ENCODE measurements at places on chromosomes 3 and 15.

DNA sequence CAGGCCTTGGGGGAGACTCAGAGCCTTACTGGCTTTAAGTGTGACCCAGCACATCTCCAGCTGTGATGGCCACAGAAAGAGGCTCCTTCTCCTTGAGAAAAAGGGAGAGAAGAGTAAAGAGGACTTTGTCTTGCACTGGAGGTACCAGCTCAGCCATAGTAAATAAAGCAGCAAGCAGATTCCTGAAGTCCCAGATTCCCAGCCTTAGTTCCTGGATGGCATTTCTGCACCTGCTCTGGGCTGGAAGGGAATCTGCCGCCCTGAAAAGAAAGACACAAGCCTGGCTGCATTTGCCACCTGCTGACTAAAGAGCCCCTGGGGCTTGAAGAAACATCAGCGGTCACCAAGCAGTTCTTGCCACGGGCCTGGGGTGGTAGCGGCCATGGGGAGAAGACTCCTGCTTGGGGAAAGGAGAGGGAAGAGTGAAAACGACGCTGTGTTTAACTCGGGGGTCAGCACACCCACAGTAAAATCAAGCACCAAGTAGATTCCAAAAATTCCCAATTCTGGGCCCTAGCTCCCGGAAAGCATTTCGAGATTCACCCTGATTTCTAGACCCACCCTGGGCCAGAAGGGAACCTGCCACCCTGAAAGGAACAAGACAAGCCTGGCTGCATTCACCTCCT, 24.2 kb upstream of the TNK2 start:
- no peak for DNase-seq

- DNase-seq, result no peak
Observed at GRCh38 chr3:89264037-89264560, 156.7 kb downstream of the EPHA3 start.

GRCh38 chr3:119019767-119020518, 14.7 kb downstream of the IGSF11 start:
- DNase-seq, result no peak

DNA sequence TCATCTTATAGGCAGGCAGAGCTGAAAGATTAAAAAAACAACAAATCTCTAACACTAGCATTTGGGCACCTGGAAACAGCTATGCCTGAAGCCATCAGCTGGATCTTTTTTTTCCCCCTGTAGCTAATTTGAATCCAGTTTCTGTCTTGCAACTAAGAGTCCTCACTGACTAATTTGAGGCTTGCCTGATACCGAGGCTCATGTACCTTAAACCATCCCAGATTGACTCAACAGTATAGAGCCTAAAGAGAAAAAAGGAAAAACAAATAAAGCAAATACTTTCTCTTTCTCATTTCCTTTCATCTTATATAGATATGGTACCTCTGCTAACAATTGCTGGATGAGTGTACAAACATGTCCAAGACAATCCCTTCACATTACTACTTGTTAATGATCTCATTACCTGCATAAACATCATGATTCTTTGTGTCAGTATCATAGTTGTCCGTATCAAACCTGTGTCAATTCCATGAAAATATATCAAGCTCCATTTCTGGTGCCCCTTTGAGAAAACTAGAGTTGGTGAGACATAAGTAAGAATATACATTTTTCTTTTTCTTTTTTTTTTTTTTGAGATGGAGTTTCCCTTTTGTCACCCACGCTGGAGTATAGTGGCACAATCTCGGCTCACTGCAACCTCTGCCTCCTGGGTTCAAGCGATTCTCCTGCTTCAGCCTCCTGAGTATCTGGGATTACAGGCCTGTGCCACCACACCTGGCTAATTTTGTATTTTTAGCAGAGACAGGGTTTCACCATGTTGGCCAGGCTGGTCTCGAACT, 43.1 kb downstream of the BHLHE40 start:
- DNase-seq, result no peak

GRCh38 chr3:102510663-102511062, 75.8 kb downstream of the ZPLD1 start:
- no peak for DNase-seq

GRCh38 chr3:73206030-73206429, 144.6 kb downstream of the EBLN2 start:
- no peak for DNase-seq

DNA sequence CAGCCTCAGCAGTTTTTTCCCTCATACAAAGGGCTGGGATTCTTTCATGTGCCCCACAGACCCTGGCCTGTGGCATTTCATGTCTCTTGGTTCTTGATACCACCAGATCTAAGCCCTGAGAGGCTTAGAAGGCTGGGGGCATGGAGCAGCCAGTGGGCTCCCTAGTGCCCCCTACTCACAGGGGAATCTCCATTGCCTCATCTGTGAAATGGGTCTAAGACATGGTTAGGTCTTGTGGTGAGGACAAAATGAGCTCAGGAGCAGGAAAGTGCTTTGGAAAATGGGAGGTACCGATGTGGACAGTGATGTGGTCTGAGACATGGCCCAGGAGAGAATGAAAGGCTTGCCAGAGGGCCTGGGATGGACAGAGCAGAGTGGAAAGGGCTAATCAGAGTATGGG, 94.3 kb downstream of the SMAD6 start:
- no peak for DNase-seq

- no peak for DNase-seq
Observed at GRCh38 chr3:79902151-79902550, 134.4 kb upstream of the ROBO1 start.

DNA sequence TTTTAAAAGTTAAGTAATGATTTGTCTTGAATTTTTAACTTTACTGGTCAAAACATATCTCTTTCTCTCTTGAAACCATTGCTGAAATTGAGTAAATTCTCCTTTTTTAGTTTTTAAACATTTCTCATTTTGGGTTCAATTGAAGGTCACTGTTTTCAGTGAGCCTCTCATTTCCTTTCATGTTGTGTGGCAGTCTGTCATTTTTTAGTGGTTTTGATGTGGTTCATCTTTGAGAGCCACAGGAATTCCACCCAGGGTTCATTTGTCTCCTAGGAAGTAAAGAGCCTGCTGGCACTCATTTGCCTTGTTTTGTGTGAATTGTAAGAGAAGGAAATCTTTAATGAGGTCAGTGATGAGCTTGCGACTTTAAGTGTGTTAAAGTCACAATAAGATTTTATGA, 10.4 kb downstream of the CLDN11 start:
- no peak for DNase-seq

GRCh38 chr3:194102436-194102835, 33.5 kb upstream of the HES1 start:
- no peak for DNase-seq

DNA sequence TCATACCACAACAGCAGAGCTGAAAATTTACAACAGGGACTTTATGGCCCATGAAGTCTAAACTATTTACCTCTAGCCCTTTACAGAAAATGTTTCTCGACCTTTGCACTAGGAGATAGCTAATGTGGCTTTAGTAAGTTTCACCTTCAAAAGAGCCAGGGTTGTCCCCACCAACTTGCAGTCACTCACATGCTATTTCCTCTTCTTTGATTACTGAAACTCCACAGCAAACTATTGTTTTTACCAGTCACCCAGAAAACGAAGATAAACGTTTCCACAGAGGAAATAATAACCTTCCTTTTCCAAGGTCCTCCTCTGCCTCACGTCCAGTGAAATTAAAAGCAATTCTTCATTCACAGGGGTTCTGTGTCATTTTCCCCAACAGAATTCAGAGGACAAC, 48.2 kb downstream of the WWTR1 start:
- DNase-seq, result no peak

DNA sequence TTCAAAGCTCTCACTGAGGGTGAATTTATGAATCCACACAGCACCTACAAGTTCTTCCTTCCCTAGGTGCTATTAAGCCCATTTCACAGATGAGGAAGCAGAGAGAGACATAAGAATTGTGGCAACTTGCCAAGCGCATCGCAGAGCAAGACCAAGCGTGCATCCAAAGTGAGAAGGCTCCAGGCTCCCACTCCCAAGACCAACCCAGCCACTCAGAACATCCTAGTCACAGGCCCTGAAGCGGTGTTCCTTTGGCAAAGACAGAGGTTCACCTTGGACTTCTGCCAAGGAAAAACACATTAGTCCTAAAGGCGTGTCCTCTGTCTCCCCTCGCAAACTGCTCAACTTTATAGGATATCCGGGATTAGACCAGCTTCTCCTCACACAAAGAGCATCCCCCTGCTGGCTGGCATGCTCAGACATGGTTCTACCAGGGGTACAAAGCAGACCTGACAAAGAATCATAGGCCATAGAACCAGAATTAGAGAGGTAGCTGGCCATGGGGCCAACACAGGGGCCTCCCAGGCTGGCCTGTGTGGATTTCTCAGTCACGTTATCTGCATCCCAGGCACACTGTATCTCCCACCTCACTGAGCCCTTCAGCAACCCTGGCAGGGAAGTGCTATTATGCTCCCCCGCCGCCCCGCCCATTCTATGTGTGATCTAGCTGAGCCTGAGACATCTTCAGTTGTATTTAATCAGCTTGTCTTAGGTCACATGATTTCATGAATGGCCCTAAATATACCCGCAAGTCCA, 160.2 kb downstream of the FOXP1 start:
- no peak for DNase-seq

DNA sequence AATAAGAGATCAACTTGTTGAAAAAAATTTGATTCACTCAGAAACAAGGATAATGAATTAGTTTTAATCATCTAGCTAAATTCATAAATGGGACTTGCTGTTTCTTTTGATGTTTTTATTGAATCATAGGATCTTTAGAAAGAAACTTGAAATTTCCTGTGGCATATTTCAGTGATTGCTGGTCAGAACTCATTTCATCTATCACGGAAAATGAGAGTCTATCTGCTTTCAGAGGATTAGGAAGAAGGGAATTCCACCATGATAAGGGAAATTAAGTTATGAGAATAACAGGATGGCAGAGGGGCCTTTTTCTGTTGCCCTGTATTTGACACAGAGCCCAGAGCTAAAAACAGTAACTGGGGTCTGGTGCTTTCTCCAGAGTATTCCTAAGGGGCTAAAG, 44.9 kb upstream of the CCNL1 start:
- no peak for DNase-seq

DNA sequence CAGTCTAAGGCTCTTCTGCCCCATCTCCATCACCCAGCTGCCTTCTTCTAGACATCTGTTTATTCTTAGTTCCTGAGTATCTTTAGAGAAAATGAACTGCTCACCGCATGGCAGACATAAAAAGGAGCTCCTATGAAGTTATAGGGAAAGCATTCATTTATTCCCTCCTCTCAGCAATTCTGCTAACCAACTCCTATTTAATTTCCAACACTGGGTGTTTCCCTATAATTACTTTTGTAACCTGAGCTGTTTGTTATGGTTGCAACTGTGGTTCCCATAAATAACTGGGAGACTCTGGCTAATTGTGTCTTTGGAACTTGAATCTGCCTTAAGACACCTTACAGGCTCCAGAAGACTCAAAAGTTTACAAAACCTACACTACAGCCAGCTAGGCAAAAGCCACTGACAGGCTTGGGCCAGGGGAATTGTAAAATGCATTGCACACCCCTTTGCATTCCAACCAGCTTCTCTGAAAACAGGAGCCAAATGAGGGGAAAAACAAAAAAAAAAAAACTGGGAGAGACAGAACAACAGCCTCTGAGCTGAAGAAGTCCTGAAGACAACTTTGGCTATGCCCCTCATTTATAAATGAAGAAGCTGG, 231.5 kb upstream of the FEZF2 start:
- no peak for DNase-seq

DNA sequence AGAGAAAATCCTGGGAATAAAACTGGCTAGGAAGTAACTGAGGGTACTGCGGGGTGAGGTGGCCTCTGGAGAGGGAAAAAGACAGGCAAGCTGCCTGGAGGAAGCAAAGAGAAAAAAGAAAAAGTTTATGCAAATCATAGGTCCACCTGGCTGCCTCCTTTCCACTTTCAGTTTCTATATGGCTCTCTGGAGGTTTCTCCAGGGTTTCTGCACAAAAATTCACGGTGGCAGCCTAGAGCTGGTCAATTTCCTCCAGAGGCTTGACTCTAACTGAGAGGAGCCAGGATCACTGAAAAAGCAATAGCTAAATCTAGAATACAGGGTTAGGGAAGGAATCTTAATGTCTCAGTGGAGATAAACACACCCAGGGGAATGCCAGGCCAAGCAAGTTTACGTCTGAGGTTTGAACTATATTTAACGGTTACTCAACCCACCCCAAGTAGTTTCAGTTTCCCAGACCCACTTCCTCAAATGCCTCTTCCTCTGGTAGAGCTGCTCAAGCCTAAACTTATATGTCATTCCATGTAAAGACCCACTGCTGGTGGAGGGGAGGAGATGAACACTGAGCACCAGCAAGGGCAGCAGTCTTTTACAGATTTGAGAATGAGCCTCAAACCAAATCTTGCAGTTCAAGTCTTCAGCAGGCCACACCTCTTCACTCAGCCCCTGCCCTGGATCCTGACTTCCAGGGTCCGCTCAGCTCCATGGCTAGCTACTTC, 5.7 kb downstream of the LYSMD2 start:
- DNase-seq, result no peak

DNA sequence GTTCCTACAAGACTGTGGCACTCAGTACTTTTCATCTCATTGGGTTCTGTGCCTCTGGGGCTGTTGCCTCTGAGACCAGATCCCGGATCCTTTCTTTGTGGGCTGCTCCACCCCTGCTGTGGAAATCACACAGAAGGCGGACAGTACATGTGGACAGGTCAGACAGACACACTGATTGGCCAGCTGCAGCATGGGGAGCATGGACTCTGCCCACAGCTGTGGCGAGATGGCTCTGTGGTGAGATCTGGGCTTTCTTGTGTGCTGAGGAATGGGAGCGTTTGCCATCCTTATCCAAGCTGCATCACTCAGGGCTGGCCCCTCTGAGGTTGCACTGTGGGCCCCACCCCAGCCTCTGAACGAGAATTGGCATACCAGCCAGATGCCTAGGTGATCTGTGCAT, 147.0 kb downstream of the APBA2 start:
- DNase-seq, result no peak

DNA sequence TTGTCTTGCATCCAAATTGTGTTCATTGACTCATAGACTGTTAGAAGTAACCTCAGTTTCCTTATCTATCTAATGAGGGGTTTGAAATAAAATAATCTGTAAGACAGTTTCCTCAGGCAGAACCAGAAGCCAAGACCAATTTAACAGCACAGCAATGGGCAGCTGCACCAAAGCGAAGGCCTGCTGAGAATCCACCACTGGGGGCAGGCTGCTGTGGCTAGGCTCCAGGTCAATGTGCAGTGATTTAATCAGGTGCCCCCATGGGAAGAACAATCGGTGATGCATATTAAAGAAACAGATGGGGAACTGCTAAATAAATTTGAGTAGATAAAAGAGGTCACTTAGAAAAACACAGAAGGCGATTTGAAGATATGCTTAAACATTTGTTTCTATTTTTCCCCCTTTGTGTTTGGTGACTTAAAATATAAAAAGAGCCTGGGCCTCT, 28.0 kb upstream of the TMOD3 start:
- DNase-seq, result no peak

DNA sequence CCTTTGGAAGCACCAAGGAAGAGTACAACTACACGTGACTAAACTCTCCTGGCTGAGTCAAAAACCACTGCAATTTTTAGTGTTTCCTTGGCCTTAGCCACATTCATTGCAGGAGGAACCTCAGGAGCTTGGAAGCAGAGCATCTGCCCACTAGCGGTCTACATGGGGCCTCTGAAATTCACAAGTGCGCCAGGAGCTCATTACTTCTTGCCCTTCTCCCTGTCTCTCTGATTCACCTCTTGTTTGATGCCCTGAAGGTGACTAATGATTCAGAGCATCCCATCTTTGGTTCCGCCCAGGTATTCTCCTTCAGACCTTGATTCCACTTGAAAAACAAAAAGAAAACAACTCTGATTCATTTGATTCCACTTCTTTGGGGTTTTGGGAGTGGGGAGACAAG, 201.1 kb upstream of the LPP start:
- no peak for DNase-seq

All from amygdala (tissue), 56 donors.